ENCODE measurements at places on chromosomes 1 and 21.

GRCh38 chr1:39167632-39168209 is 36.8 kb upstream of the MACF1 start:
- no peak for DNase-seq

DNA sequence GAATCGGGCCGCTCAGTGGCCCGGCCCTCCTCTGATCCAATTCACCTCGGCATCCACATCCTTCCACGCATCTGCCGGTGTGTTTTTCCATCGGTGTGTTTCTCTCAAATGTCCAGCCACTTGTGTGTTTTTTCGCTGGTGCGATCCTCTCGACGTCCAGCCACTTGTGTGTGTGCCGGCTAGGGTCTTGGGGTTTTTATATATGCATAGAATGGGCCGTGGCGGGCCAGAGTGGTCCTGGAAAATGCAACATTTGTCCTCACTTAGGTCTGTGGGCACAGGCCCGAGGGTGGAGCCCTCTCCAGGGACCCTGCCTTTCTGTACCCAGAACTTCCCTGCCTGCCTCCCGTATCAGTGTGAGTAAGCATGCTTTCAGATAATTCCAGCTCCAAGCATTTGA is 1106.4 kb downstream of the AMY1C start:
- no peaks in the 10 kb centered on the region for H3K36me3 ChIP-seq
- H3K4me1 ChIP-seq = no peaks in the 10 kb centered on the region
- no peak for DNase-seq
- no peaks in the 10 kb centered on the region for H3K27me3 ChIP-seq

GRCh38 chr1:207081088-207081487 is 7.6 kb upstream of the C4BPB start:
- H3K4me3 ChIP-seq = no peak overlapping the region
- no peaks in the 10 kb centered on the region for H3K36me3 ChIP-seq
- H3K4me1 ChIP-seq = no peaks in the 10 kb centered on the region
- no peaks in the 10 kb centered on the region for H3K27me3 ChIP-seq
- no peak for DNase-seq

GRCh38 chr1:81512252-81513003 is 288.3 kb upstream of the ADGRL2 start:
- no peak for DNase-seq
- no peak overlapping the region for H3K27ac ChIP-seq
- H3K4me1 ChIP-seq = peaks cover 9% of the 10 kb centered on the region
- H3K36me3 ChIP-seq = no peaks in the 10 kb centered on the region
- H3K27me3 ChIP-seq = no peaks in the 10 kb centered on the region

GRCh38 chr1:81044708-81045107 is 756.0 kb upstream of the ADGRL2 start:
- no peaks in the 10 kb centered on the region for H3K36me3 ChIP-seq
- H3K27ac ChIP-seq = no peak overlapping the region
- DNase-seq = no peak
- peaks cover 7% of the 10 kb centered on the region for H3K4me1 ChIP-seq

- H3K27ac ChIP-seq = no peak overlapping the region
- DNase-seq = no peak
- H3K4me3 ChIP-seq = no peak overlapping the region
- H3K27me3 ChIP-seq = no peaks in the 10 kb centered on the region
- no peaks in the 10 kb centered on the region for H3K36me3 ChIP-seq
These were observed 498.2 kb upstream of the C1orf87 start for GRCh38 chr1:60571811-60572210.

- H3K4me3 ChIP-seq = no peak overlapping the region
- no peak overlapping the region for H3K27ac ChIP-seq
- no peaks in the 10 kb centered on the region for H3K4me1 ChIP-seq
These were observed 146.0 kb upstream of the JUN start for GRCh38 chr1:58929671-58930325.

DNA sequence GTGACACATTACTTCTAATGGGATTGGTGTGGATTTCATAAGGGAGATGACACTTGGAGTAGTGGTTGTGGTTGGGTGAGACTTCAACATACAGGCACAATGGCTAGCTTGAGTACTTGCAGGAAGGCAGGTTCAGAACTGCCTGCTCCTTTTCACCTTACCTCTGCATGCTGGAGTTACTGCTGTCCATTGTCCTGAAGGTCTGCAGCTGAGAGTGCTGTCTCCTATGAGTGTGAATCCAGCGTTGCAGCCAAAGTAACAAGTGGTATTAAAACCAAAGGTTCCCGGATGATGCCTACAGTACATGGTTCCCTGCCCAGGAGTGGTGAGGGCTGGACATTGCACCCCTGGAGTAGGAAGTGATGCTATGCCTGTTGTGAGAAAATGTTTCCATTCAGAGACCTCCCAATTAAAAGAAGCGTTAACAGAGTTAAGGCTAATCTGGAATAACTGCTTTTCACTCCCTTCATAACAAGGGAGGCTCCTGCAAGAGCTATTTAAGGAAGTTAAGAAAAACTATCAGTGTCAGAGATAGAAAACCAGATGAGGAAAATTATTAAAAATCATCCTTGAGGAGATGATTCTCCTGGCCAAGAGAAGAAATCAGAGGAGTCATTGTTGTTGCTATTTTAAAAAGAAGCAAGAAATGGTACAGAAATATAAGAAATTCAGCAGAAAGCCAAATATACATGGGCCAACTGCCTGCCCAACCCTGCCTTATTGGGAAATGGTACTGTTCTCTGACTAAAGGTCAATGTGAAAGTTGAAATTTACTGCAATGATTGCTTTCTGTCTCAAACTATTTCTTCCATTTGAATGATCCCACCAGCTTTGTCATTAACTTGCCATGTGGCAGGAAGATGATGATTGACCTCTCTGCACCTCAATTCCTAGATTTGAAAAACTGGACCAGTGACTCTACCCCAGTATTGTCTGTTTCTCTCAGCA is 9.8 kb upstream of the F5 start:
- H3K27me3 ChIP-seq = no peaks in the 10 kb centered on the region
- H3K27ac ChIP-seq = no peak overlapping the region
- DNase-seq = peak; percentile 74
- H3K4me3 ChIP-seq = no peak overlapping the region
- no peaks in the 10 kb centered on the region for H3K36me3 ChIP-seq

- no peak overlapping the region for H3K4me3 ChIP-seq
- H3K4me1 ChIP-seq = peaks cover 5% of the 10 kb centered on the region
- H3K27me3 ChIP-seq = no peaks in the 10 kb centered on the region
- H3K36me3 ChIP-seq = peaks cover 18% of the 10 kb centered on the region
These were observed 3.0 kb downstream of the DUSP23 start for GRCh38 chr1:159783724-159784123.

DNA sequence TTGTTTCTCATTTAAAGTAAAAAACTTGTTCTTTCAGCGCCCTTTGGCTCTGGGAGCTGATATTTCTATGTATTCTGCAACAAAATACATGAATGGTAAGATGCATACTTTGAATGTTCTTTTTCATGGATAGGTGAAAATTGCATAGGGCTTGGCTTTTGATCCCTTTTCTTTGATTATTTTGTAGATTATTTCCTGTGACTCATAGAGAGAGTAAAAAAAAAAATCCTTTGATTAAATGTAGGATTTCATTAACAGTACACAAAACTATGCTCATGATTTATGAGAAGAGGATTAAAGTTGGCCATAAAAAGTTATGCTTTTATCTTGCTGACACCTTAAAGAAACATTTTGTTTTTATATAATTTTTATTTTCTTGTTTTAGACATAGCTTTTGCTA is 18.7 kb downstream of the CTH start:
- no peak overlapping the region for H3K4me3 ChIP-seq
- no peaks in the 10 kb centered on the region for H3K27me3 ChIP-seq
- H3K4me1 ChIP-seq = peaks cover 4% of the 10 kb centered on the region

DNA sequence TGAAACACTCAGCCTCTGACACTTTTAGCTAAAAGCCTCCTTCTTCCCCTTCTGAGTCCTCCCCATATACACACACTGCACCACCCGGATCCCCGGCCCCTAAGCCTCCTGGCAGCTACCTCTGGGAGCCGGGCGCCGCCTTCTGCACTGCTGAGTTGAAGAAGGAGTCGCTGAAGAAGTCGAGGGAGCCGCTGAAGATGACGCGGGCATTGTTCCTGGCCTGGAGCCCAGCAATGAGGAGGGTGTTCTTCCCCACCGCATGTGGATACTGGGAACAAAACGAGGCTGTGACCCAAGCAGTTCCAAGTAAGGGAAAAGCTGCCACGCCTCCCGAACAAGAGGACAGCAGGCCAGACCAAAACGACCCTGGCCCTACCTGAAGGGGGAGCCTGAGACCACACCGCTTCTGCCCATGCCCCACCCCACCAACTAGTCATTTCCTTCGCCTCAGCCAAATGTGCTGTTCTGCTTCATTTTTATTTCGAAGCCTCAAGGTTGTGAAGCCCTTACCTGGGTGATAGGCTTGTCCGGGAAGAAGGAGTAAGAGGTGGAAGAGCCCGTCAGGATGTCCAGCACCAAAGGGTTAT is 7.0 kb downstream of the DDOST start:
- no peak overlapping the region for H3K4me3 ChIP-seq
- no peak overlapping the region for H3K27ac ChIP-seq
- no peaks in the 10 kb centered on the region for H3K27me3 ChIP-seq
- H3K36me3 ChIP-seq = peaks cover 50% of the 10 kb centered on the region

DNA sequence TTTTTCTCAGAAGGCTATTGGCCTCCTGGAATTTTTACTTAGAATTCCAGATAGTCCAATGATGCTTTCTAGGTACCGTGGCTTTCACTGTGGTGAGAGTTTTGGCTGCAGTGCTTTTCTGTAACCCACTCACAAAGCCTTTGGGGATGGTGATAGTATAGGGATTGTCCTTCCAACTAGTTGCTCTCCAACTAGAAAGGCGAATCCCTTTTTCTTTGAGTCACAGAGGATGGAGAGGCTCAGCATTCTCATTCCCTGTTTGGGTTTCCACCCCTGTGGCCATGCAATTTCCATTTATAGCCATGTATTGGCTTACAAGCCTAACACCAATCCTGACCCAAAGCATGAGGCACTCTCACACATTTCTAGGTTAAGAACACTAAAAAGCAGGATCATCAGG is 300.3 kb downstream of the DISC1 start:
- DNase-seq = no peak
- no peak overlapping the region for H3K27ac ChIP-seq
- no peaks in the 10 kb centered on the region for H3K4me1 ChIP-seq
- H3K36me3 ChIP-seq = no peaks in the 10 kb centered on the region
- no peaks in the 10 kb centered on the region for H3K27me3 ChIP-seq

DNA sequence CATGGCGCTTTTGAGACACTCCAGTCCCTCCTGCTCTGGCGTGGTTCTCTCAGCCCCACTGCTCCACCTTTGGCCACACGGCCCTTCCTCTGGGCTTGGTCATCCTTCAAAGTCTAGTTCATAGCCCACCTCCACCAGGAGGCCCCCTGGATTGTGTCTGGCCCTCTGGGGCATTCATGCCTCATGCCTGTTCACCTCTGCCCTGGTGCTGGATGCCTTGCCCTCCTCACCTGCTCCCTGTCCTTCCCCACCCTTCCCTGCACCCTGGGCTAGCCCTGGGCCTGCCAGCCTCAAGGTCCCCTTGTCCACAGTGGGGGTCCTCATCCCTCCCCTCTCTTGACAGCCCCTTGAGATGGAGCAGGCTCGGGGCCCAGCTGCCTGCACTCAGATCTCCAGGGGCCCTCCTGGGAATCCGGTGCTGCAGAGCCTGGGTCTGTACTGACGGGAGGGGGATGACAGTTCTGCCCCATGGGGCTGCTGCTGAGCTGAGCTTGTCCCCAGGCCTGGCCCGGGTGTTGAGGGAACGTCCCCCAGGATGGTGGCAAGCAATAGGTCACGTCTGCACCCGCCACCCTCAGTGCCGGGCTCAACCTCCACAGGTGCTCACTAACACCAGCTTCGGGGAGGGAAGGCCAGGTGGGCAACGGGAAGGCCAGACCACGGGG is 18.4 kb downstream of the PRXL2B start:
- no peak for DNase-seq
- H3K4me1 ChIP-seq = no peaks in the 10 kb centered on the region
- no peak overlapping the region for H3K4me3 ChIP-seq
- no peaks in the 10 kb centered on the region for H3K27me3 ChIP-seq

GRCh38 chr1:30721812-30722537 is 1.4 kb downstream of the MATN1 start:
- no peak overlapping the region for H3K4me3 ChIP-seq
- DNase-seq = no peak
- H3K4me1 ChIP-seq = 0 out of 2 replicates have a peak, but pooled peaks cover 2% of the 10 kb centered on the region
- H3K36me3 ChIP-seq = peaks cover 2% of the 10 kb centered on the region
- H3K27ac ChIP-seq = no peak overlapping the region

GRCh38 chr1:228311091-228311490 is 95.5 kb downstream of the TRIM11 start:
- H3K4me1 ChIP-seq = no peaks in the 10 kb centered on the region
- DNase-seq = no peak
- H3K27ac ChIP-seq = no peak overlapping the region
- H3K27me3 ChIP-seq = no peaks in the 10 kb centered on the region
- peaks cover 9% of the 10 kb centered on the region for H3K36me3 ChIP-seq

GRCh38 chr1:232622378-232622777 is 7.6 kb downstream of the SIPA1L2 start:
- DNase-seq = no peak
- peaks cover 14% of the 10 kb centered on the region for H3K4me1 ChIP-seq
- H3K27ac ChIP-seq = no peak overlapping the region
- H3K4me3 ChIP-seq = no peak overlapping the region

GRCh38 chr1:206808615-206809014 is 36.3 kb upstream of the IL10 start:
- H3K36me3 ChIP-seq = no peaks in the 10 kb centered on the region
- H3K4me3 ChIP-seq = no peak overlapping the region
- no peak overlapping the region for H3K27ac ChIP-seq
- DNase-seq = peak; percentile 54
- no peaks in the 10 kb centered on the region for H3K27me3 ChIP-seq

GRCh38 chr1:43058545-43059360 is 100.1 kb upstream of the SLC2A1 start:
- H3K36me3 ChIP-seq = no peaks in the 10 kb centered on the region
- peaks cover 8% of the 10 kb centered on the region for H3K4me1 ChIP-seq
- DNase-seq = peak; percentile 49
- H3K27ac ChIP-seq = no peak overlapping the region
- no peaks in the 10 kb centered on the region for H3K27me3 ChIP-seq

- peaks cover 4% of the 10 kb centered on the region for H3K27me3 ChIP-seq
- peaks cover 10% of the 10 kb centered on the region for H3K36me3 ChIP-seq
- no peak overlapping the region for H3K27ac ChIP-seq
- H3K4me1 ChIP-seq = 0 out of 2 replicates have a peak, but pooled peaks cover under 1% of the 10 kb centered on the region
These were observed 4.5 kb downstream of the E2F2 start for GRCh38 chr1:23526329-23527041.

GRCh38 chr1:64980745-64981600 is 14.6 kb upstream of the JAK1 start:
- DNase-seq = no peak
- no peaks in the 10 kb centered on the region for H3K27me3 ChIP-seq
- no peak overlapping the region for H3K27ac ChIP-seq
- H3K36me3 ChIP-seq = no peaks in the 10 kb centered on the region
- peaks cover 4% of the 10 kb centered on the region for H3K4me1 ChIP-seq
- no peak overlapping the region for H3K4me3 ChIP-seq

GRCh38 chr1:39082811-39083576 is 56.8 kb downstream of the NDUFS5 start:
- H3K27me3 ChIP-seq = peaks cover 5% of the 10 kb centered on the region
- no peak for DNase-seq
- peak overlapping the region; percentile 91 for H3K4me3 ChIP-seq
- no peak overlapping the region for H3K27ac ChIP-seq
- no peaks in the 10 kb centered on the region for H3K36me3 ChIP-seq

GRCh38 chr1:34426325-34426896 is 249.7 kb downstream of the C1orf94 start:
- no peak overlapping the region for H3K4me3 ChIP-seq
- H3K36me3 ChIP-seq = no peaks in the 10 kb centered on the region
- H3K27ac ChIP-seq = no peak overlapping the region
- DNase-seq = no peak
- H3K4me1 ChIP-seq = no peaks in the 10 kb centered on the region

Data from H9 (cell line).